ENCODE measurements at places on chromosomes 5 and 9.

DNA sequence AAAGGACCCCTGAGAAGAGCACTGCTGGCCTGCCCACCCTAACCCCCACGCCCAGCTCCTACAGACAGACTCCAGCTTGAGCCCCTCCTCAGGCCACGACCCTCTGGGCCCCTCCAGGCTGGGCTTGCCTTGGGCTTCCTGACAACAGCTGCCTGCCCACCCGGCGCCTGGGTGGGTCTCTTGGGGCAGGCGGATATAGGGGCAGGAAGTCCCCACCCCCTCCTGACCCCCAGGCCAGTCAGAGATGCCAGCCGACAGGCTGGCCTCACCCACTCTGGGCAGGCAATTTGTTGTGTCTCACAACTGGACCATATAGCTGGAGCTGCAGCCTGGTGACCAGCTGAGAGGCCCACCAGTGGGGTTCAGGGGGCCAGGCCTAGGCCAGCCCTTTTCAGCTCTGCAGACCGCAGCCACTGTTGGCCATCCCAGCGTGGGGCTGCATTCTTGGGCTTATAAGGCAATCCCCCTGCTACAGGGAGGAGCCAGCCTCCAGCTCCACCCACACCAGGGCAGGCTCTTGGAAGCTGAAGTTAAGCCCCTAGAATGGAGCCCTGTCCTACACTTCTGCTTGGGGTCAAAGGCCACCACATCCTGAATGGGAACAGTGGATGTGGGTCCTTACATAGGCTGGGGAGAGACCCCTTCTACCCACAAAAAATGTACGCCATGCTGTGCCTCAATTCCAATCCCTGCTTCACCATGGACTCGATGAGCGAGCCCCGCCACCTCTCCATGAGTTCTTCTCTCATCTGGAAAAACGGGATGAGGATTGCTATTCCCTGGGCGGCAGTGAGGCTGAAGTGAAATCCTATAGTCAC lies 2.0 kb downstream of the PDLIM7 start:
- peak; percentile 85 for DNase-seq

GRCh38 chr5:176817841-176818377 lies 7.5 kb downstream of the UNC5A start:
- no peak for DNase-seq

DNA sequence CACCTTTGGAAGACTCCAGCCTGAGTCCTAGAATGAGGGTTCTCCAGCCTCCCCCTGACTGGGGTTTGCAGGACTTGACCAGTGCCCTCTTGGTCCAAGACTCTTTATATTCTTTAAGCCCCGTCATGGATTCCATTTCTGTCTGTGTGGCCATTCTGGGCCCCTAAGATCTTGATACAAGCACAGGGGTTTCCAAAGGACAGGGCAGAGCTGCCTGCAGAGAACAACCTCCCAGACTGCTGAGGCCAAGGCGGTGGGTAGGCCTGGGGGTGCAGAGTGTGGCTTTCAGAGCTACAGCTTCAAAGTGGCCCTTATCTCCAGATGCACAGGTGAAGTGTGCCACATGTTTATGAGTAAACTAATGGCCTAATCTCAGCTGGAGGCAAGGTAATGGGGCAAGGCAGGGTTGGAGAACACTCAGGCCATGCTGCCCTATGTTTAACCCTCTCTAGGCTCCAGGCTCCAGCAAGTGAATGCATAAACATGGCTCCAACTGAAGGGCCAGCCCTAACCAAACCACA lies 32.1 kb downstream of the FOXI1 start:
- no peak for DNase-seq

- DNase-seq, result no peak
Measured at GRCh38 chr9:37034938-37035647, 1.0 kb upstream of the PAX5 start.

DNA sequence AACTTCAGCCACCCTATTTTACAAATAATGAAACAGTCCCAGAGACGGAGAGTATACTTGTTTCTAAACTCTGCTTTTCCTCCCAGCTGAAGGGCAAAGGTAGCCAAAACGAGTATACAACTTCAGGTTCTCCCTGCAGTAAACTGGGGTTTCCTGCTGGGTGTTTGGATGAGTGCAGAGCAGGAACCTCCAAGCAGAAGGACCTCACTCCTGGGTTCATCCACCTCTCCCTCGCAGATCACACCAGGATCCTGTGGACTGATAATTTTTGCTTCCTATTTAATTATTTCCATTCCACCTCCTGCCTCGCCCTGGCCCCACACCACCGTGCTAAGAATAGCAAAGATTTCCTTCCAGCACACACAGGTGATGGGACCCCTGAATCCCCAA lies 2.0 kb upstream of the FOXB2 start:
- DNase-seq, result no peak

- DNase-seq, result no peak
Measured at GRCh38 chr5:105993027-105993426, 1677.7 kb downstream of the EFNA5 start.

- peak; percentile 87 for DNase-seq
Measured at GRCh38 chr9:34653151-34654072, 1.4 kb downstream of the IL11RA start.

DNA sequence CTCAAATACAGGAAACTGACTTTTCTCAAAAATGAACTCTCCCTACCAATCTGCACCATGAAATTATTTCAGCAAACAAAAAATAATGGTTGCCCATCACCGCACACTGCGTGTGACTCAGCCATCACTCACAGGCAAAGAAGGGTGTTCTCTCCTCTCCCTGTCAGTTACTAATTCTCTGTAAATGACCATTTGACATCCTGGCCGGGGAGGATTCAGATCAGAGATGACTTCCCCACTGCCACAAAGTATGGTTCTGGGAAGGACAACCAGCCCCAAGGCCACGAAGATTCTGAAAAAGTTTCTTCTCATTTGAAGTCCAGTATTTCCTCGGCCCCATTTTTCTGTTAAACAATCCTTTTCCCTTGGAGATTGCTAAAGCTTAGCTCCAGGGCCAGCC lies 199.4 kb downstream of the AUH start:
- no peak for DNase-seq

DNA sequence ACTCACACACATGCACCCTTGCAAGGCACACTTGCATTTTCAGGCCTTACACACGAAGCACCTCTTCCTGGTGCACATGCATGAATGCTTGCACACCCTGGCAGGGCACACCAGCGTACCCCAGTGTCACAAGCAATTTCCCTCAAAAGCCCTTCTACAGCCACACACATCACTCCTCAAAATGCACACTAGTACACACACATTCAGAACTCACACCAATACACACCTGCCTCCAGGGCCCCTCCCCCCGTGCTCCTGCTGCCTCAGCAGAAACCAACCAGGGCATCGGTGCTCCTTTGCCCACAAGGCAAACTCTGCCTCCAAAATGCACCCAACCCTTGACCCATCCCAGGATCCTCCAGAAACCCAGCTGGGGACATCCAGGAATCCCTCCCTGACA lies 1.2 kb downstream of the CAMK2A start:
- DNase-seq, result no peak

GRCh38 chr5:403995-404394 lies 39.0 kb upstream of the EXOC3 start:
- DNase-seq, result no peak

GRCh38 chr9:74742792-74743730 lies 144.7 kb downstream of the TRPM6 start:
- DNase-seq, result no peak

DNA sequence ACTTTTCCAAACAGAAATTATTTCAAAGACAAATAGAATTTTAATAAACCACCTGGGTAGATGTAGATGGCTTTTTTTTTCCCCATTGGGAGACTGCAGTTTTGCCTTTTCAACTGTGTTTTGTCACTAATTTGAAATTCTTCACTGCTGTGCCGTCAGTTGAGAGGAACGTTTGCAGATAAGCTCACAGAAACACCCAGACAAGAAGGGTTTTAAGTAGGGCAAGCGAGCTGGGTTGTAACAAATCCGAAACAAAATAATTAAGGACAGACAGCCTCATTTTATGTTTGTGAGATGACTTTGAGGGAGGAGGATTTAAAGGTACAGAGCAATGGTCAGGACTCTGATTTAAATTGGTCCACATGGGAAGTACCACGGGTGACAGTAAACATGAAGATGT lies 155.1 kb upstream of the NTRK2 start:
- no peak for DNase-seq

DNA sequence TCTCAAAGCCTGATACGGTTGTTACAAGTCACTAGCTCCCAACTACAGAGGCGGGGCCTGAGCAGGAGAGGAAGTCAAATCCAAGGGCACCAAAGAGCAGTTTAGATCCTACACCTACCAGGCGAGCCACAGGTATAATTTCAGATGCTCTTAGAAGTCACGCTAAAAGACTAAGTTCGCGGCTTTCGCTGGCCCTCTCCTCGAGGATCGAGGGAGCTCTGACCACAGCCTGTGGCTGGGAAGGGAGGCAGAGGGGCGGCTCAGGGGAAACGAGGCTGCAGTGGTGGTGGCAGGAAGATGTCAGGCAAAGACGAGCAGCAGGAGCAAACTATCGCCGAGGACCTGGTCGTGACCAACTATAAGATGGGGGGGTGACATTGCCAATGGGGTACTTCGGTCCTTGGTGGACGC lies 48.6 kb downstream of the SEMA4D start:
- DNase-seq, result no peak

- no peak for DNase-seq
Measured at GRCh38 chr5:91074615-91075014, 308.5 kb downstream of the ARRDC3 start.

- DNase-seq, result no peak
Measured at GRCh38 chr9:120372040-120372439, 207.9 kb downstream of the CDK5RAP2 start.

- DNase-seq, result no peak
Measured at GRCh38 chr5:116669261-116670031, 94.8 kb upstream of the SEMA6A start.

- DNase-seq, result no peak
Measured at GRCh38 chr5:135561266-135561665, 17.5 kb downstream of the CXCL14 start.

DNA sequence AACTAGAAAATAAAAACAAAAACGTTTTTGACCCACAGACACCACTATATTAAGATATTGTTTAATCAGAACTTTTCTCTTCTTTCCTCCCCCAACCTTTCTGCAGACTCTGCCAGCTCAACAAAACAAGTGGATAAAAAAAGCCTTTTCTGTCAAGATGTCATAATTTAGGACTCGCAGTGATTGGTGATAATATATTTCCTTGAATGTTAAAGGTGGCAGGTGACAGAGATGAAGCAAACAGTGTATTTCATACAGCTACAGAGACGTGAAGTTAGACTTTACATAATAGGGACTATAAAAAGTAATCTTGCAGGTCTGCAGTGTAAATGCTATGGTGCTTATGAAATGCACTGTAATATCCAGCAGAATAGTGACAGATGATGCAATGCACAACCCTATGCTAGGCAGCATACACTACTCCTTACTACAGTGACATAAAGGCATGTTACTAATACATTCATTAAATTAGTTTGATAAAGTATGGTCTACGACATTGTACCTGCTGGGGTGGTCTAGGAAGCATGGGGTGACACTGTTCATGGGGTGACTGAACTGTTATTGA lies 326.7 kb upstream of the GRAMD2B start:
- DNase-seq, result no peak

DNA sequence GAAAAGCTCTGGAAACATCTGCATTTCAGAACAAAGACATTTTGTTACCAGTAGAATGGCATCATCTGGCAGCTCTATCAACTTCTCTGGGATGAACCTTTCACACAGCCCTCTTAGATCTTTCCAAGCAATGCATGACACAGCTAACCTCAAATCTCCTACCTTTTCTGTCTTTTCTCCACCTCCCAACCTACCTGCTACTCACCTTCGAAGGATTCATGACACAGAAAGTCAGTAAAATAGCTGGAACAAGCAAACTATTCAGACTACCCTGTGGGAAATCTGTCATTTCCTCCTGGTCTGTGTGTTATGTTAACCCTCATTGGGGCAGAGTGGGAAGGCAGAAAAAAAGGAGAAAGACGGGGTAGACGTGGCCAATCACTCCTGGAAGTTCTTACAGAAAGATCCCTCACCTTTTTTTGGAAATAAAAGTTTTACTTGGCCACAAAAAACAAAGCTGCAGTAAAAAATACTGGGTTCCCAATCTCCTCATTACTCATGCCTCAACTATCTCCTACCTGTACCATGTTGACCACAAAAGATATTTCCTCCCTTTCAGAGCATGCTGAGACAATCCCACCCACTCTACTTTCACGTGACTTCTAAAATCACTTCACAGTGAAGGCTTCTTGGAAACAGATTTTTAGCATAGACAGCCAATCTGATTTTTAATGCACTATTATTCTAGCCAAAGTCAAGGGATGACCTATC lies 362.1 kb upstream of the RFX3 start:
- DNase-seq, result no peak

GRCh38 chr5:89396278-89396954 lies 513.4 kb upstream of the MEF2C start:
- no peak for DNase-seq

- DNase-seq, result no peak
Measured at GRCh38 chr5:135053278-135053677, 19.2 kb upstream of the PITX1 start.

GRCh38 chr5:126370796-126371718 lies 52.2 kb upstream of the GRAMD2B start:
- DNase-seq, result no peak
